AG04450 (cell line): ENCODE measurements at places on chromosomes 5 and 9.

GRCh38 chr5:166602271-166602670 lies 1689.2 kb upstream of the WWC1 start:
- no peak for DNase-seq

GRCh38 chr5:137933491-137933911 lies 44.2 kb downstream of the PKD2L2 start:
- DNase-seq, result no peak

DNA sequence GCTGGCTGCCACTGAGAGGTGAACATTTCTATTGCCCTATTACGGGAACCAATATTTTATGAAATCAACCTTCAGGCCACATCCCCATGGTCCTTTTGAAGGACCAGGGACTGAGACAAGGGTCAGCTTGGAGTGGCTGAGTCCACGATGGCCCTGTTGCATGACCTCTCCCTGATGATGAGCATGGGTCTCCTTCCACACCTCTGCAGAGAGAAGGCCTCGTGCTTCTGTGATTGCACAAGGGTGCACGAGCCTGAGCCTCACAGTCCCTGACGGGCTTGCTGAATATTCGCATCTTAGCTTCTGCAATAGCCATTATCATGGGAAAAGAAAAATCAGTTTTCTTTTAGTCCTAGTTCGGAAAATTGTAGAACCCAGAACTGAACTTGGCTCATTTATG lies 255.0 kb upstream of the IRX2 start:
- no peak for DNase-seq

DNA sequence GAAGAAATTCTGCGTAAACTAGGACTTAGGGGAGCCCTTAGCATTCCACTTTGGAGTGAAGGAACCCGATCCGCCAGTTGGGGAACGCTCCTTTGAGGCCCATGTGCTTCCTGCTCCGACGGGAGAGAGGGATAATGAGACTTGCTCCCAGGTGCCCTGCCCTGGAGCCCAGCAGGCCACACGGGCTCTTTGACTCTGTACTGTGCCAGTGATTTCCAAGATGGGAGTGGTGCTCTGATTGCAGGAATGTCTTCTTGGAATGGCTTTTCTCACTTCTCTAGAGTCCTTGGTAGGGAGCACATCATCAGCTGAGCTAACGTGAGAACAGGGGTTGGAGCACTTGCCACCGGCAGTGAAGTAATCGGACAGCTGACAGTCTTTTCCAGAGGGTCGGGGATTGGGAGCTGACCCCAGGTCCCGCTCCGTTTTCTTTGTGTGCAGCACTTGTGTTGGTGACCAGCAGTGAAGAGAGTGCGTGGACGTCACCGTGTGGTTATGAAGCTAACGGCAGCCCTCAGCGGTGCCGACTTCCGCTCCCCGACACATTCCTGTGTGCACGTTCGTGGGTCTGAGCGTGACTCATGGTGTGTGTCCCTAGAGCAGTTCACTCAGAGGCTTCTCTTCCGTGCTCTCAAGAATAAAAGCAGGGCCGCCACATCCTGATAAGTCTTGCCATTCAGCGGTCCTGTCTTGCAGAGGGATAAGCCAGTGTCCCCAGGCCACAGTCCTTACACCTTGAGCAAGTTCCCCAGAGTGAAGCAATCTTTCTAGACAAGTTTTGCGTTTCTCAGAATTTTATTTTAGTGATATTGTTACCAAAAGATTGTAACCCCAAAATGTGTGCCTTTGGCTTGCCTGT lies 25.6 kb downstream of the ABL1 start:
- DNase-seq, result peak; percentile 83

DNA sequence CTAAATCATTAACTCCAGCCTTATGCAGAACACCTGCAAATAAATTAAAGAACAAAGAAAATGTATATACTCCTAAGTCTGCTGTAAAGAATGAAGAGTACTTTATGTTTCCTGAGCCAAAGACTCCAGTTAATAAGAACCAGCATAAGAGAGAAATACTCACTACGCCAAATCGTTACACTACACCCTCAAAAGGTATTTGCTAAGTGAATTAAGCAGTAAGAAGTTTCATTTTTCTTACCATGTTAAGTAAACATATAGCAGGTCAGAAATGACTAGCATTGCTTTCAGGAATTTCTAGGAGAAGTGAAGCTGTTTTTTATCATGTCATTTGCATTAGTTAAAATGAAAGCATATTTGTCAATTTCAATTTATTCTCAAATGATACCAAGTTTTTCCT lies 92.7 kb downstream of the MELK start:
- DNase-seq, result no peak

GRCh38 chr5:175032741-175033151 lies 308.4 kb downstream of the MSX2 start:
- no peak for DNase-seq

DNA sequence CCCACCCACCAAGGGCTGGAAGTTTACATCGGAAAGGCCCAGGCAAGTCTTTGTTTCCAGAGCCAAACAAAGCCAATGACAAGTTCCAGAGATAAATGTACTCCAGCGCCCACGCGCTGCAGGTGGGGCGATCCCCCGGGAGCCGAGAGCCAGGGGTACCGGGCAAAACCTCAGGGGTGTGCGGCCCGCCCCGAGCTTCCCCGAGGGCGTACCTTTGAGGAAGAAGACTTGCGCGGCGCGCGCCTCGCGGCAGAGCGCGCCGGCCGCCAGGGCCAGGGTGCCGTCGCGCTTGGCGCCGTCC lies 671 bp downstream of the DUSP1 start:
- no peak for DNase-seq

- DNase-seq, result no peak
Measured at GRCh38 chr9:125755340-125755739, 8.2 kb downstream of the PBX3 start.

GRCh38 chr9:30718483-30718882 lies 1666.0 kb upstream of the ACO1 start:
- DNase-seq, result no peak

DNA sequence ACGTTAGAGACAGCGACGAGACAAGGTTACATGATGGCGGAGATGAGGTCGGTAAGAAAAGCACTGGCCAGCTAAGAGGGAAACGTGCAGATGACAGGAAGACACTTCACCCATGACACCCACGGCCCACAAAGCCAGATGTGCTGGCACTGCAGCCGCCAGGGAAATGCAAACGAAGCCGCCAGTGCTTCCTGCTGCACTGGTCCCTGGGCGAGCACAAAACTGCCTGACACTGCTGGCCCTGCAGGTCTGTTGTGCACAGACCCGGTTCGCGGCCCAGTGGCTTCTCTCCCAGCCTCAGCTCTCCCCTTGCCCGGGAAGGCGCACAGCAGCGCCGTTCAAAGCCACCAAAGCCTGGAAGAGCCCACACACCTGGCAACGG lies 20.3 kb downstream of the QSOX2 start:
- no peak for DNase-seq

- peak; percentile 47 for DNase-seq
Measured at GRCh38 chr9:94030318-94031179, 53.7 kb upstream of the PTPDC1 start.

DNA sequence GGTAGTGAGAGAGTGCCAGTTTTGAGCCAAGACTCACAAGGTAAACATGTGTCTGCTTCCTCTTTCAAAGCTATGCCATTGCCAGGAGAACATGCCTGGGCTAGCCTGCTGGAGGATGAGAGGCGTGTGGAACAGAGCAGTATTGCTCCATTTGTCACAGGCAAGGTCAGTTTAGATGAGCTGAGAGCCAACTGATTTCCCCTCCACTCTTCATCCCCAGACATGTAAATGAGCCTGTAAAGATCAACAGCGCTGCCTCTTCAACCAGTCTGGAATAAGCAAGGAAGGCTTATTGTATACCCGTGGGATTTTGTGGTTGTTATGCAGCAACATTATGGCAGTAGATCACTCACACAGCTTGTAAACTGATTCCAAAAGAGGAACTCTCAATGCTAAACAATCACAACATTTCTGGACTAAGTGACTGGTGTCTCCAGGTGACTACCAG lies 8.2 kb upstream of the GDNF start:
- peak; percentile 52 for DNase-seq

DNA sequence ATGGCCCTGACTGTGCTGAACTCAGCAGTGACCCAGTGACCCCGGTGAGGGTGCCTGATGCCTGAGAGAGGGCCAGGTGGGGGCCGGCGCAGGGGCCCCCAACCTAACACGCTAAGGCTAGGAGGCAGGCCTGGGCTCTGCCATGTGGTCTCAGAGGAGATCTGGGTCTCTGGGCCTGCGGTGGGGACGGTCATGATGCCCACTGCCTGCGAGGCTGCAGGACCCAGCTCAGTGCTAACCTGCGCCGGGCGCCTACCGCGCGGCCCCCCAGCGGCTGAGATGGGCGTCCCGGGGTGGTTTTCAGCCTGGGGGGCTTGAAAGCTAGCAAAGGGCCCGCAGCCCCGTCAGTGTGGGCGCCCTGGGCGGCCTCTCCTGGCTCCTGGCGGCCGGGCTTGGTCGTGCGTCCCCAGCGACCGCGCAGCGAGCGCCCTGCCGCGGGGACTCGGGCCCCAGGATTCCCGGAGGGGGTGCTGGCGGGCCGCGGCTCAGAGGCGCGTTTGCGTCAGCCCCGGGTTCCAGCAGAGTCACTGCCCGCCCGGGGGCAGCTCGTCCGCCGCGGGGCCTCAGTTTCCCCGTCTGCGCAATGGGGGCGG lies 2.5 kb downstream of the EGFL7 start:
- DNase-seq, result no peak

GRCh38 chr5:14428302-14429081 lies 153.1 kb upstream of the OTULINL start:
- no peak for DNase-seq

DNA sequence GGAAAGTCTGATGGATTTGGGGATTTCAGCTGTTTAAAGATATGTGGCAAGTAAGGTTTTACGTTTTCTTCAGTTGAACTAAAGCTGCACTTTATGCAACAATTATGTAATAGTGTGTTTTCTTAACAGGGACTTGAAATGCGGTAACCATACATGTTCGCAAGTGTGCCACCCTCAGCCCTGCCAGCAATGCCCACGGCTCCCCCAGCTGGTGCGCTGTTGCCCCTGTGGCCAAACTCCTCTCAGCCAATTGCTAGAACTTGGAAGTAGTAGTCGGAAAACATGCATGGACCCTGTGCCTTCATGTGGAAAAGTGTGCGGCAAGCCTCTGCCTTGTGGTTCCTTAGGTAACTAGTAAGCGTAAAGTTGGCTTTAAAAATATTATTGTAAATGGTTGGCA lies 28.5 kb downstream of the NFX1 start:
- no peak for DNase-seq

DNA sequence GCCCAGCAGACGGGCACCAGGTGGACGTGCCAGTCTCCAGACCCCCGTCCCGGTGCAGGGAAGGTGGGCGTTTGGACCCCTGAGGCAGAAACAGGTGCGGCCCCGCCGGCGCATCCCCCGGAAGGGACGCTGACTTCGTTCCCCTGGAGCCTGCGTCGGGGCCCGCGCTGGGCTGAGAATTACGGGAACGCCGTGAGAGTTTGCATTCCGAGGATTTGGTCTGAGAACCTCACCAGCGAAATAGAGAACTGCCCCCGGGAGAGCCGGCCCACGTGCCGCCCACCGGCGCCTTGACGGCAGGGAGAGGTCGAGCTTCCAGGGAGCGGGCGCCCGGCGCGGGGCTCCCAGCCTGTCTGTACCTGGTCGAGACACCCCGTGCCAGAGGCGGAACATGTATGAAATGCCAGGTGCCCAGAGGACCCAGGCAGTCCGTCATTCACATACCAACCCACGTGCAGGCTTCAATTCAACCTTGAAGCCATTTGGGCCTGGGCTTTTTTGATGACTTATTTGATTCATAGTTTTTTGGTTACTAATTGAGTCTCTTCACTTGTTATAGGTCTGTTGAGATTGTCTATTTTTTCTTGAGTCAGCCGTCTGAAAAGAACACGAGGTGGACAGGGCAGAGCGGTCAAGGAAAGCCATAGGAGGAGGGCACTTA lies 877 bp upstream of the CAMSAP1 start:
- no peak for DNase-seq

- DNase-seq, result no peak
Measured at GRCh38 chr5:58462623-58463230, 2.8 kb upstream of the PLK2 start.

GRCh38 chr5:181121675-181122561 lies 9.1 kb downstream of the OR2V1 start:
- DNase-seq, result no peak

DNA sequence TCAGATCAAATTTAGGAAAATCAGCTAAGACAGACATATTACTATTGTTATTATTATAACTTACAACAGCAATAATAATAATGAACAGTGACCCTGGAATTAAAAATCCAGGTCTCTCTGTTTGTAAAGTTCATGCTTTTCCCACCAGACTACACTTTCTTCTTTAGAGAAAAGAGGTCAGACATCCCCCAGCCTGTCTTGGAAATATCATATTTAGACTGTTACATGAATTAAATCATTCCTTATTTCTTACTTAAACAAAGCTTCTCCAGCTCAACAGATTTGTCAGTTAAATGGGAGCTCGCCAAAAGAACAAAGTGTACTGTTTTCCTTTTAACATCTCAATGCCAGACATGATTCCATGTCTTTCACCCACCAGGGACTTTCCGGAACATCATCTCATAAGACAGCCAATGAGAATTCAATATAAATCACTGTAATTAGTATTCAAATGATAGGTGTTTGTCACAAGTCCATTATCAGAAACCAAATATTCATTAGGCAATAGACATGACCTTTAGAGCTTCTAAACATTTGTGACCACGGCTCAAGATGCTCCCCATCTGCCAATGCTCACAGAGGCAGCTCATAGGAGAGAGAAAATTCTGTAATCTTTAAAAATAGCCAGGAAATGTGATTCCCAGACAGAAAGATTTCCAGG lies 351.9 kb downstream of the ENC1 start:
- DNase-seq, result no peak

DNA sequence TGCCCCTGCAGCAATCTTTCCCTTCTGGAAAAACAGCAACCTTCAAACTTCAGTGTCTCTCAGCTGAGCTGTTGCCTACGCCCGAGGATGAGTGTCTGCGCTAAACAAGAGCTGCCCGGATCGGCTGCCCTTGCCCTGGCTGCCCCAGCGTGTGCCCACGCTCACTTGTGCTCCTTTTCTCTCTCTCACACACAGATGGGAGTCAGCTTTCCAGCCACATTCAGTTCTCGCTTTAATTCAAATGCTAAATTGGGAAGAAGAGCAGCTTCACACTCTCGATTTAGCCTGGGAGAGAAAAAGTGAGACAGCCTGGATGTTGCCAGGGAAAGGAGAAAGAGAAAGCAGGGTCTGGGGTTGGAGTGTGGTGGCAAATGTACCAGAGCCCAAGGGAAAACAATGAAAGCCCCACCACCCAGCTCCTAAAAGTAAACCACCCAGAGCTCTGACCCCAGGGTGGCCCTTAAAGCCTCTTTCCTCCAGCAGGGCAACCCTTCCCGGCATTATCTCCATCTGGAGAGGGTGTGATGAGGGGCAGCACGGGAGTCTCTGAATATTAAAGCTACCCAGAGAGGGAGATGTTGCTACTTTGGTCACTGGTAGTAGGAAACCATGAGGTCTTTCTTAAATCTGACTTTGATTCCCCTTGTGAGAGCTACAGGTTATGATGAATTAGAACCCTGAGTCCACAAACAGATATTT lies 9.9 kb upstream of the EGR1 start:
- no peak for DNase-seq

DNA sequence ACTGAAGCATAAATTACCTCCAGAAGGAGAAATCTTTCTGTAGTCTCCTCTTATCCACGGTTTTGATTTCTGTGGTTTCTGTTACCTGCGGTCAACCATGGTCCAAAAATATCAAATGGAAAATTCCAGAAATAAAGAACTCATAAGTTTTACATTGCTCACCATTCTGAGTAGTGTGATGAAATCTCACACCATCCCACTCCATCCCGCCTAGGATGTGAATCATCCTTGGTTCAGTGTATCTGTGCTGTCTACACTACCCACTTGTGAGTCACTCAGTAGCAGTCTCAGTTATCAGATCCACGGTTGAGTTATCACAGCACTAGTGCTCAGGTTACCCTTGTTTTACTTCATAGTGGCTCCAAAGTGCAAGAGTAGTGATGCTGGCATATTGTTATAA lies 371.2 kb downstream of the NFIB start:
- peak; percentile 79 for DNase-seq
